ENCODE measurements at places on chromosomes 3 and 15.
A peak's percentile ranks its signal among the peaks of the same experiment; 100 is the strongest.

DNA sequence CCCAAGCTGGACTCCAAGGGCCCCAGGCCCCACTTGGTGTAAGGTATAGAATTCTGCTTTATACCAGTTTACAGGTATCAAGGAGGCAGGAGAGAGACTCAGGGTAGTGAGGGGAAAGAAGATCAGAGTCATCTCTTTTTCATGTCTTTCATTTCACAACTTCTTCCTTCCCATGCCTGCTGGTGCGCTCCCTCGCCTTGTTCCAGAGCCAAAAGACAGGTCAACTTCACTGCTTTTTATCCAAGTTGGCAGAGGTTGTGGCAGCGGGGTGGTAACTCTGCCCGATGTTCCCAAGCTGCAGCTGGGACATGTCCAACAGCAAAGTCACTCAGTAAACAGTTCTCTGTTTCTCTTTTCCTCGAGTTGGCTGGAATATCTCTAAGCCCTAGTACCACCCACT is 86.3 kb upstream of the TCF12 start:
- DNase-seq = no peak

- no peak for DNase-seq
Observed at GRCh38 chr15:68798346-68799094, 22.2 kb downstream of the ANP32A start.

DNA sequence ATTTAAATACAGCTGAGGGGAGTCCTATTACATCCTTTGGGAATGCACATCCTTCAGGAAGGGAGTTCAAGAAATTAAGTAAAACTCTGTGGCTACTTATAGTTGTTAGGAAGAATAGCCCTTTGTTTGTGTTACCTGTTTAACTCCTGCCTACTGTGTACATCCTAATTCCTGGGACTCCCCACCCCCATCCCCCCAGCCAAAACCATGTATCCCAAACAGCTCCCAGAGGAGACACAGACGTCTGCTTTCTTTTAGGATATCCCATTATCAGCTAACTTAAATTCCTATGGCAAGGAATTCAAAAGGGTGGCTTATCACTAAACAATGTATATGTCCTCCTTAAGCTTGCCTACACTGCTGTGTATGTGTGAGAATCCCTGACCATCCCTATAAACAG is 581.7 kb downstream of the DIPK2A start:
- DNase-seq = no peak

GRCh38 chr15:84824260-84825007 is 7.3 kb downstream of the ALPK3 start:
- DNase-seq = peak; percentile 20

DNA sequence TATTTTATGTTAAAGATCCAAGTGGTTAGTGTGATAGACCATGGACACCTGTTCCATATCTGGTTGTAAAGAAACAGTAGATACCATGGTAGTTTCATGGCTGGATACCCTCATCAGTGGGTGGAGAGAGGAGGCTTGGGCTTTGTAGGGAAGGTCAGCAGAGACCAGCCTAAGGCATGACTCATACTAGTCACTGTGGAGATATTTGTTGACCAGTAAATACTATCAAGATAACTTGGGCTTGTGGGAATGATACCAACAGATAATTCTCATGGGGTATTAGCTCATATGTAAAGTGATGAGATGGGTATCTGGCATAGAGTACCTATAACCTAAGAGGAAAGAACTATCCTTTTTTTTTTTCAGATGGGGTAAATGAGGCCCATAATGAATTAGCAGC is 354.5 kb downstream of the CACNA2D3 start:
- DNase-seq = no peak

DNA sequence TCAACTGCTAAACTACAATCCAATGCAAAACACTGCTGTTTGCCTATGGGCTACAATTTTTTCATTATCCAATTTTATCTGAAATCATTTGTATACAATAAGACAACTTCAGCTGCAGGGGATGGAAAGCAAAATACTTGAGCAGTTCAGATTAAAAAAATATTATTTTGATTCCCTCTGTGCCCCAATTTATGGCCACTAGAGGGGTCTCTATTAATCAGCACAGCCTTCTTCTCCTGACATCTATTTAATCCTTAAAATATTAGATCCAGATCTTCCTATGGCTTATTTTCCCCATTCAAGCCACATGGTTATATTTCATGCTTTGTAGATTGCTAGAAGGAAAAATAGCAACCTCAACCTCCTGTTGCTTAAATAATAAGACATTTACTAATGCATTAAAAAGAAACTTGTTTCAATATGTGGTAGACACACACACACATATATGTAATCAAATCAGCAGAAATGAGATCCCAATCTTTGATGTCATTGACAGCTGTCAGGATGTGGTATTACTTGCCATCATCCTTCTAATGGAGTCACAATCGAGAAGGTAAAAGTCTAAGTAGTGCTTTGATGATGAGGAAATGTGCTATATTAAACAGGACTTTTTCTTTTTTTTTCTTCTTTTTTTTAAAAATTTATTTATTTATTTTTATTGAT is 104.2 kb downstream of the P2RY1 start:
- DNase-seq = no peak

DNA sequence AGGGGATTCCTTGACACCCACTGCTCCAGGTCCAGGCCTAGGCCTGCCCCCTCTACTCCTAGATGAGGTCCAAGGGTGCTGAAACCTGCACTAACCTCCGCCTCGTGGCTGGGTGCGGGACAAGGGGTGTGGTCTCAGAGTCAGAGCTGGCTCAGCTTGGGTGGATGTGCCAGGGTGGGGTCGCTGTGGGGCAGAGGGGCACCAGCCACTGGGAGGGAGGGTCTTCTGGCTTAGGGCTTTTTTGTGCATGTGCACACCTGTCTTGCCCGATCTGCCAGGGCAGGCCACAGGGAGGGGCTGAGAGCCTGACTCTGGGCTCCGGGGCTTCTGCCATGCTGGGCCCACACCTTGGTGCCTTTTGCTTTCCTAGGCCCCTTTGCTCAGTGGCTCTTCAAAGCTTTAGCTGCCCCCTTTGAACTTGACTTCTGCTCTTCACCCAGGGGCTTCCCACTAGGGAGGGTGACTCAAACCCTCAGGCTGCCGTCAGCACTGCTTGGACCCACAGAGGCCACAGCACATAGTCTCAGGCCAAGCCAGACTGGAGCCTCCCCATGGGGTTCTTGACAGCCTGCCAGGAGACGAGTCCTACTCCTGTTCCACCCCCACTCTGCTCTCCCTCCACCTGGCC is 73.0 kb downstream of the KLF13 start:
- DNase-seq = no peak

DNA sequence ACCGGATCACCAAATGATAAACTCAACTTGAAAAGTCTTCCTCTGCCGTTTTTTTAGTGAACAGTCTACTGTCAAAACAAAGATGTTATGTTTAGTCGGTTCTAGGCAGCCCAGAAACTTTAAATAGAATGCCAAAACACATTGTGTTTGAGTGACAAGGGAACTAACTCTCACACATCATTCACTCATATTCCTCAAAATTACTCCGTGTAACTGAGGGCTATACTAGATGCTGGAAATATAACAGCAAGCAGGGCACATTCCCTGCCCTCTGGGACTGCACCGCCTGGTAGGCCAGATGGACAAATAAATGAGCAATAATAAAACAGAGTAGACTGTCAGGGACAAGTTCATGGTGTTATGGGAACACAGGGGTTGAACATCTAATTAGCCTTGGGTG is 251.4 kb downstream of the MAGI1 start:
- DNase-seq = no peak

GRCh38 chr15:28269097-28269496 is 52.9 kb downstream of the HERC2 start:
- no peak for DNase-seq

- no peak for DNase-seq
Observed at GRCh38 chr15:61200626-61201025, 28.5 kb downstream of the RORA start.

DNA sequence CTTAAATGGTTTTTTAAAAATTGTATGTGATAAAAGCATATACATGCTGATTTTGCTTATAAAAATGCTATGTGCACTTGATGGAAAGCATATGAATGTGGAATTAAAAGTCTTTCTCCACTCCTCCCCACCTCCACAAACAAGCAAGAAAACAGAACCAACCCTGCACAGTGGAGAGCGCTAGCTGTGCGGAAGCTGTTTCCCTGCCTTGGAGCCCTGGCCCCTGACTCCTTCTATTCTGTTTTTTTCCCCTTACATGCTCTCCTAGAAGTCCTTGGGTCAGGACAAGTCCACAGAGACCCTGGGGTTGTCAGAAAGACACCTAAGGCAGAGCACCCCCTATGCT is 64.2 kb downstream of the BOC start:
- no peak for DNase-seq

GRCh38 chr3:28971156-28971555 is 309.7 kb upstream of the RBMS3 start:
- no peak for DNase-seq

GRCh38 chr3:69743975-69744906 is 5.0 kb downstream of the MITF start:
- DNase-seq = no peak

DNA sequence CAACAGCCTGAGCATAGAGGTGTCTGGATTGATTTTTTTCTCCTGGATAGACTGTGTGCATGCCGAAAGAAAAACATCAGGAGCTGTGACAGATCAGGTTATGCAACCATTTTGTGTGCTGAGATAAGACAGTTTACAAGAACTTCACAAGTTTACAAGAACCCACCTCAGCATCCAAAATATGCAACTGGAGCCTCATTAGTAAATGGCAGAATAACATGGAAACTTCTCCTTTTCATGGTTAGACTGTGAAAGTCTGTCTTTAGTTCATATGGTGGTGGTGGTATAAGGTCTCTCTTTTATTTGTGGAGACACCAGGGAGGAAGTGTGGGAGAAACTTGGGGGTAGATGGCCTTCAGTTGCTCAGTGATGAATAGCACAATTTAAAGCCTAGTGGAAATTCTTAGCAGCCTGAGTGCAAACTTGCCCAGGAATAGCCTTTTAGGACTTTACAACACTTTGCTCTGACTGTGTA is 3.7 kb upstream of the ZNF609 start:
- no peak for DNase-seq

DNA sequence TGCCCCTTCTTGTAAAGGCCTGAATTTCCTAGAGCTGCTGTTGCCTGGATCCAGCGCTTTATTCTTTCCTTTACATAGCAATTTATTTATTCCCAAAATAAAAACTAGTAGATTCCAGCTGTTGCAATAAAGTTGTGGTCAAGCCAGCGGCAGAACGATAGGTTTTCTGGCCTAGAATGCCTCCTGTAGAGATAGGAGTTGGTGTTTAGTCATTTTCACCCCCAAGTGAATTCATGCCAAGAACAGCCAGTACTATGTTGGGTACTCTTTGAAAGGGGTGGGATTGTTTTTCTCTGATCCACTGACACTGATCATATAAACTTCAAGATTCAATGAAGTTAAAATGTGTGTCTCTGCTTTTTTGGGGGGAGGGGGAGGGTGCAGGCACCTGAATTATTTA is 69.7 kb downstream of the KLHL25 start:
- no peak for DNase-seq

DNA sequence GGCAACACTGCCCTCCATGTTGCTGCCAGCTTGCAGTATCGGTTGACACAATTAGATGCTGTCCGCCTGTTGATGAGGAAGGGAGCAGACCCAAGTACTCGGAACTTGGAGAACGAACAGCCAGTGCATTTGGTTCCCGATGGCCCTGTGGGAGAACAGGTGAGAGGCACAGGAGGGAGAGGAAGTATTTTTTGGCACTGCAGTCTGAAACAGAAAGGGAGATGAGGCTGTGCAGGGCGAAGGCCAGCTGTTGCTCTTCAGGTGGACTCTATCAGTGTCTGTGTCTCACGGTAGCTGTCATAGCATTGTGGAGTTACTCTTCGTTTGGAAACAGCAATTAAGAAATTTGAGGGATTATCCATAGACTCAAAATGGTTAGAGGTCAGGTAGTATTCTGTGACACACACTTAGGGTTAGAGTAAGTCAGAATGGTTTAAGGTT is 8.0 kb downstream of the NFKBIZ start:
- DNase-seq = no peak

DNA sequence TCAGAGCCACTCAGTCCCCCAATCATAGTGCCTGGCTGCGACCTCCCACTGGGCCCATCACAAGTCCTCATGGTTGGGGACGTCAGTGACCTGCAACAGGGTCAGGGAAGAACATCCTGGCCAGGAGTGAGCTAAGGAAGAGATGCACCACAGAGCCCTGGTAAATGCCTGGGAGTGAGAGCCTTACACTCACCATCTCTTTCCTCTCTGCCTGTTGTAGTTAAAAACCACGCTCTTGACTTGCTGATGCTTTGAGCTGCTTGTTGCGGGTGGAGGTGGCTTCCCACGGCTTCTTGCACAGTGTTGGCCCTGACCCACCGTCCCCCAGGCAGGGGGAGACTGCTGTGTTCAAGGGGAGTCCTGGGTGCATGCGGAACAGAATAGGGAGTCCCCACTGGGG is 91.1 kb upstream of the RGMA start:
- no peak for DNase-seq

DNA sequence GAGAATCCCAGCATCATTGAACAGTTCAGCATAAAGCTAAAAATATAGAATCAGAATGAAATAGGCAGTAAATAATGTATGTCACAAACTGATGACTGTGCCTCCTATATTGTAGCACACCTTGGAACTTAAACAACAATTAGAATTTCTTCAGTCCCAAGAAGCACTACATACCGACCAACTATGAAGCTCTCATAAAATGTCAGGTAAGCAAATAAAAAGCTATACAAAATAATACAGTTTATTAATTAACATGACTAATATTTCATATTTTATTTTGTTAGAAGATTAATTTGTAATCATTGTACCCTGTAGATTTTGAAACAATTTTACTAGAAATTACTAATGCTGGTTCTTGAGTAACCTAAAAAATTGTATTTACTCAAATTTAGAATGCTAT is 85.1 kb upstream of the GK5 start:
- DNase-seq = no peak

GRCh38 chr15:80950291-80951078 is 39.1 kb downstream of the MESD start:
- DNase-seq = no peak

DNA sequence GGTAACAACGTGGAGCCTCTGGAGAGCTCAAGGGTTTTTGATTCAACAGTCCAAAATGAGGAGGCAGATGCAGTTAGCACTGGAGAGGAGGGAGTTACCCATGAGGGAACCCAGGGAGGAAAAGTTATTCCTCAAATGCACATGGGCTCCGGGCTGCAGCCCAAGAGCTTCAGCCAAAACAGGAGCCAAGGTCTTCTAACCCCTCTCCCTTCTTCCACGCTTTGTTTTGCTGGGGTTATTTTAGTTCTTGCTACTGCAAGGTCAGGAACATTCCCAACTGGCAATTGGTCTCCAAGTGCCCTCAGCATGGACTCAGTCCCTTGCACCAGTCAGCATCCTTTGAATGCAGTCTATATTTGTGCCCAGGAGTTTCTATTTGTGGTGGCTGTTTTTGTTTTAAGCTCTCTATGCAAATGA is 90.0 kb downstream of the TGFBR2 start:
- DNase-seq = no peak

- DNase-seq = no peak
Observed at GRCh38 chr3:61425356-61425755, 136.0 kb upstream of the PTPRG start.

- no peak for DNase-seq
Observed at GRCh38 chr15:71115567-71116351, 488 bp downstream of the THSD4 start.

GRCh38 chr15:66287461-66288057 is 5.8 kb upstream of the DIS3L start:
- DNase-seq = no peak

GRCh38 chr3:71227270-71227661 is 356.3 kb downstream of the FOXP1 start:
- no peak for DNase-seq
